ENCODE measurements at places on chromosomes 7 and 10.

- no peaks in the 10 kb centered on the region for H3K36me3 ChIP-seq
- DNase-seq = no peak
- no peak overlapping the region for H3K27ac ChIP-seq
- no peaks in the 10 kb centered on the region for H3K27me3 ChIP-seq
- no peak overlapping the region for H3K4me3 ChIP-seq
These were observed 107.3 kb upstream of the SGCE start for GRCh38 chr7:94763268-94763667.

DNA sequence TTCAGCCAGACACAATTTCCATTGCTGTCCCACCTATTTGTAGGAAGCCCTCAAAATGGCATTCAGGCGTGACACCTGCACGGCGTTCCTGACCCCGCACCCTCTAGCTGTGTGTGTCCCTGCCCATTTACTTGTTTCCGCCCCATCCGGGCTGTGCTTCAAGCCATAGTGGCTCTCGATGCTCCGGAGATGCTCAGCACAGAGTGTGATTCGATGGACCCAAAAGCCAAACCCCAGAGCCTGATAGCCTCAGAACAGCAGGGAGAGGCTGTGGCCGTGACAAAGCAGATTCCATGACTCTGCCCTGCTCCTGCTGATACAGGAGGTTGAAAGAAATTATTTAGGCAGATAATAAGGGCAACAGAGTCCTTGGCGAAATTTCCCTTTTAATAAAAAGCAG is 13.4 kb downstream of the BUD31 start:
- no peaks in the 10 kb centered on the region for H3K27me3 ChIP-seq
- H3K4me1 ChIP-seq = no peaks in the 10 kb centered on the region
- DNase-seq = no peak

DNA sequence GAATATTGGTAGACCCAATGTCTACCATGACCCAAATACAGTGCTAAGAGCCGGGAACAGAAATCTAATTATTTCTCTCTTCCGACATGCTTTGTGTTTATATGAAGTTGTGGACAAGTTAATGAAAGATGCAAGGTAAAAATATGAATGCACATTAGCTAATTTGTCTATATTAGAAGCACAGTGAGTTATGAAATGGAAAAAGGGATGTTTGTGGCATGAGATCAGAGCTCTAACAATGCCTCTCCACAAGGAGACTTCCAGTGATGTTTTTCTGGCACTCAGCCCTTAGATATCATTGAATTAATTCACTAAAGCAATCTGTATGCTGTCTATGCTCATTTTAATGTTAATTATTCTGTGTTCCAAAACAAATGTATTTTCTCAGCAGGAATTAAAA is 897.2 kb downstream of the CNTNAP2 start:
- H3K27me3 ChIP-seq = no peaks in the 10 kb centered on the region
- H3K36me3 ChIP-seq = no peaks in the 10 kb centered on the region
- H3K4me1 ChIP-seq = no peaks in the 10 kb centered on the region

DNA sequence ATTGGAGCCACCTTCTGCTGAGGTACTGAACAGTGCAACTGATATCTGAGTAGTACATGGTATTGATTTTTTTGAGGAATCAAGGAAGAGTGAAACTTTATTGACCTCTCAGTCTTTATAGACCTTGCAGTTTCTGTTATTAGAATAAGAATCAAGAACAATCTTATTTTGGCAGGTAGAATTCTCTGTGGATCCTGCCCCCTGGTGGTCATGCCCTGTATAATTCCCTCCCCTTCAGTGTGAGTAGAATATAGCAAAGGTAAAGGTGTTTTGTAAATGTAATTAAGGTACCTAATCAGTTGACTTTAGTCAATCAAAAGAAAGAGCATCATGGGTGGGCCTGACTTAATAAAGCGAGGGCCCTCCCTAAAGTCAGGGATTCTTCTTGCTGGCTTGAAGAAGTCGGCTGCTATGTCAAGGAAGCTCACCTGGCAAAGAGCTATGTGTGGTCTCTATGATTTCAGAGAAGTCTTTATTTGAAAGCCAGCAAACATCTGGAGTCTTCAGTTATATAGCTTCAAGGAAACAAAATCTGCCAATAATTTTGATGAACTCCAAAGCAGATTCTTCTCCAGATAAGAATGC is 142.8 kb downstream of the LSM5 start:
- H3K4me1 ChIP-seq = peaks cover 3% of the 10 kb centered on the region
- H3K27me3 ChIP-seq = no peaks in the 10 kb centered on the region
- no peaks in the 10 kb centered on the region for H3K36me3 ChIP-seq
- no peak overlapping the region for H3K27ac ChIP-seq
- no peak overlapping the region for H3K4me3 ChIP-seq

DNA sequence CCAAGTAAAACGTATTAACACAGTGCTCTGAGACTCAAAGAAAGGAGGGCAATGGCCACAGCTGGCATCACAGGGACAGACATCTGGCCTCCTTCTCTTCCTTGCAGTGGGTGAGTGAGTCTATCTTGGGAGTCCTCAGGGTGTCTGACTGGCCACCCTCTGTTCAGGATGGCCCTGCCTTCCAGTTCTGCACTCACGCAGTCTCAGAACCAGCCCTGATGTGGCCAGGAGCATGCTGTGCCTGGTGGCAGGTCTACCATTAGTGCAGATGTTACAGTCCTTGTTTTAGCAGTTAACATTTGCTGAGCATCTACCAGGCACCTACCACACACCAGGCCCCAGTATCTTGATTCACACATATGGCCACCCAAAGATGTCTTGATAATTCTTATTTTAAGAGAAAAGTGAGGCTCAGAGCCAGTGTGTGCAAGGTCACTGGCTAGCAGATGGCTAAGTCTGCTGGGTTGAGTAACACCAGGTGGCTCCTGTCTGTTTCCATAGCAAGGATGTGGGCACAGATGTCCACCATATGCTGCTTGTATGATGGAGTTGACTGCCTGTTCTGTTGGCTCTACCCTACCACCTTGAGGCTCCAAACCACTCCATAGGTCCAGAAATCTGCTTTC is 23.2 kb upstream of the ARHGAP22 start:
- no peaks in the 10 kb centered on the region for H3K36me3 ChIP-seq
- H3K27ac ChIP-seq = no peak overlapping the region
- no peak for DNase-seq
- no peaks in the 10 kb centered on the region for H3K4me1 ChIP-seq

DNA sequence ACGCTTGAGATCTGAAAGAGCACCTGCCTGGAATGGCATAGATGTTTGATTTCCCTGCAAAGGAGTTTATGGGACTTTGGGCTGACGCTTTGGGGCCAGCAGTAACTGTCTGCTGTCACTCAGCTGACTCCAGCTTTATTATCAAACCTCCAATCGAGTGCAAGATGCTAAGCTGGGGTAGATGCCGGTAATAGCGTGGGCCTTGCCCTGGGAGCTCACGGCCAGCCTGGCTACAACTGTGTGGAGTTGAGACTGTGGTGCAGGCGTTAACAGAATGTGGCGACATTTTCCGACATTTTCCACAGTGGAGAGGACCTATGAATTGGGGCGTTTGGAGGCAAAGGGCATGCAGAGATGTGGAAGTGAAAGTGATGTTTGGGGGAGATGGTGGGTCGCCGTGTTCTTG is 1.3 kb downstream of the CHST12 start:
- no peaks in the 10 kb centered on the region for H3K36me3 ChIP-seq
- H3K27ac ChIP-seq = no peak overlapping the region
- H3K4me3 ChIP-seq = no peak overlapping the region
- DNase-seq = no peak
- no peaks in the 10 kb centered on the region for H3K27me3 ChIP-seq
- peaks cover 13% of the 10 kb centered on the region for H3K4me1 ChIP-seq

DNA sequence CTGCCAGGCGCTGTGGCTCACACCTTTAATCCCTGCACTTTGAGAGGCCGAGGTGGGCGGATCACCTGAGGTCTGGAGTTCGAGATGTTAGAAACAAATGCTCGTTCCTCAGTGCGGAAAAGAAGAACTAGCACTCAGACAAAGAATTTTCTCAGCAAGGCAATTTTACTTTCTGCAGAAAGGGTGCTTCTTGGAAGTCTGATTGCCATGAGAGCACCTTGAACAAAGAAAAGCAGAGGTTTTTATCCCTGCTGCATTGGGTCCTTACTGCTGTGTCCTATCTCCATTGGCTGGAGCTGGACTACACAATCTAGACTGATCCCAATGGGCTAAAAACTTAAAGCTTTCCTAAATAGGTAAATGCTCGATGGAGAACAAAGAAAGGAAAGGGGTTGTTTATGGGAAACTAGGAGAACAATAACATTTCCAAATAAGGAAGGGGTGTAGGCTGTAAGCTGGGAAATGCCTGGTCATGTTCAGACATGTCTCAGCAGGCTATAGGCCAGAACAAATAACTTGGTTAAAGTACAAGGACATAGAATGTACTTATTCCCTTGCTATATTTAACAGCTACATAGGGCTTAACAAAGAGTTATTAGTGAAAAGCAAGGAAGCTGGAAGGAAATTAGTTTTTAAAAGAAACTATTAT is 26.1 kb upstream of the ACTR3B start:
- no peak overlapping the region for H3K4me3 ChIP-seq
- H3K27ac ChIP-seq = no peak overlapping the region
- no peak for DNase-seq
- no peaks in the 10 kb centered on the region for H3K4me1 ChIP-seq
- H3K36me3 ChIP-seq = no peaks in the 10 kb centered on the region

DNA sequence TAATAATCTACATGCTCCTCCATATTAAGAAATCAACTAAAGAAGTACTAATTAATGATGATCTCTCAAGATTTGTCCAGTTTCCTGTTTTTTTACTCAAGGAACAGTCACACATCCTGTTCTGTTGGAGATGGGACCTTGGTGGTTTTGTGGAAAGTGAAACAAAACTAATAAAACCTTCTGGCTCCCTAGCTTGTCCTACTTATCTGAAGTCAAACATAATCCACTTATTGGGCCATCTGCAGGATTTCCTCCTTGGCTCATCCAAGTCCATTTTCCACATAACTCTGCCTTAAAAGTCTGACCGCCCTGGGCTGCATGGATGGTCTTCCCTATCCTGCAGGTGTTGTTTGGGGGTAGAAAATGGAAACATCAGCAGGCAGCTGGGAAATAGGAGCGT is 39.4 kb upstream of the TARP start:
- DNase-seq = no peak
- no peaks in the 10 kb centered on the region for H3K27me3 ChIP-seq
- no peak overlapping the region for H3K27ac ChIP-seq
- H3K4me1 ChIP-seq = no peaks in the 10 kb centered on the region
- no peaks in the 10 kb centered on the region for H3K36me3 ChIP-seq

- peak; percentile 5 for DNase-seq
- H3K4me3 ChIP-seq = no peak overlapping the region
- H3K36me3 ChIP-seq = no peaks in the 10 kb centered on the region
- no peak overlapping the region for H3K27ac ChIP-seq
These were observed 40.1 kb downstream of the KCNH2 start for GRCh38 chr7:150937848-150938561.

- H3K4me1 ChIP-seq = no peaks in the 10 kb centered on the region
- no peak overlapping the region for H3K27ac ChIP-seq
- H3K27me3 ChIP-seq = no peaks in the 10 kb centered on the region
- no peaks in the 10 kb centered on the region for H3K36me3 ChIP-seq
- no peak overlapping the region for H3K4me3 ChIP-seq
These were observed 269.7 kb upstream of the PHF14 start for GRCh38 chr7:10703981-10704380.

DNA sequence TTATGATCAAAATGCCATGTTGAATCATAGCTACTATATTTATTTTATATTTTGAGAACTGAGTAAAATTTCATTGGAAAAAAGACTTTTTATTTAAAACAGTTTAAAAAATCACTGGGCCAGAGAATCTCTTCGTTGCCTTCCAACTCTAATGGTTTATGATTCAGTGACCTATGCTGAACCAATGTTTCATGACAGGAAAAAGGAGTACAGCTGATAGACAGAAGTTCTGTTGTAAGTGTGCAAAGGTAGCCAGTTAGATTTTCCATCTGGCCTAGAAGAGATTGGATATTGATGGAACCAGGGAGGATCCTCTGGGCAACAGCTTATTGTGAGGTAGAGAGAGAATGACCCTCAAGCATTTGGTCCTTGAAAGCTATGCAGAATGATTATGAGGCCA is 745.8 kb downstream of the SUGCT start:
- DNase-seq = no peak
- no peak overlapping the region for H3K27ac ChIP-seq
- H3K4me1 ChIP-seq = no peaks in the 10 kb centered on the region
- H3K27me3 ChIP-seq = no peaks in the 10 kb centered on the region
- no peaks in the 10 kb centered on the region for H3K36me3 ChIP-seq

- H3K27ac ChIP-seq = no peak overlapping the region
- H3K4me1 ChIP-seq = no peaks in the 10 kb centered on the region
- H3K4me3 ChIP-seq = no peak overlapping the region
- H3K27me3 ChIP-seq = no peaks in the 10 kb centered on the region
- DNase-seq = no peak
These were observed 30.9 kb downstream of the NACAD start for GRCh38 chr7:45057878-45058277.

GRCh38 chr7:123539871-123540270 is 5.5 kb upstream of the IQUB start:
- H3K27ac ChIP-seq = no peak overlapping the region
- H3K4me3 ChIP-seq = no peak overlapping the region
- no peaks in the 10 kb centered on the region for H3K27me3 ChIP-seq
- no peaks in the 10 kb centered on the region for H3K36me3 ChIP-seq
- DNase-seq = no peak

GRCh38 chr7:88666626-88667025 is 92.9 kb upstream of the ZNF804B start:
- peaks cover 2% of the 10 kb centered on the region for H3K4me1 ChIP-seq
- no peak for DNase-seq
- H3K4me3 ChIP-seq = no peak overlapping the region
- no peaks in the 10 kb centered on the region for H3K27me3 ChIP-seq
- no peaks in the 10 kb centered on the region for H3K36me3 ChIP-seq
- no peak overlapping the region for H3K27ac ChIP-seq

- H3K36me3 ChIP-seq = no peaks in the 10 kb centered on the region
- H3K27ac ChIP-seq = no peak overlapping the region
- H3K27me3 ChIP-seq = no peaks in the 10 kb centered on the region
- no peaks in the 10 kb centered on the region for H3K4me1 ChIP-seq
- no peak for DNase-seq
- no peak overlapping the region for H3K4me3 ChIP-seq
These were observed 14.9 kb upstream of the MXI1 start for GRCh38 chr10:110192552-110192951.

- H3K4me3 ChIP-seq = no peak overlapping the region
- H3K27ac ChIP-seq = no peak overlapping the region
- DNase-seq = no peak
- no peaks in the 10 kb centered on the region for H3K36me3 ChIP-seq
These were observed 64.1 kb downstream of the CAV1 start for GRCh38 chr7:116588641-116589594.

DNA sequence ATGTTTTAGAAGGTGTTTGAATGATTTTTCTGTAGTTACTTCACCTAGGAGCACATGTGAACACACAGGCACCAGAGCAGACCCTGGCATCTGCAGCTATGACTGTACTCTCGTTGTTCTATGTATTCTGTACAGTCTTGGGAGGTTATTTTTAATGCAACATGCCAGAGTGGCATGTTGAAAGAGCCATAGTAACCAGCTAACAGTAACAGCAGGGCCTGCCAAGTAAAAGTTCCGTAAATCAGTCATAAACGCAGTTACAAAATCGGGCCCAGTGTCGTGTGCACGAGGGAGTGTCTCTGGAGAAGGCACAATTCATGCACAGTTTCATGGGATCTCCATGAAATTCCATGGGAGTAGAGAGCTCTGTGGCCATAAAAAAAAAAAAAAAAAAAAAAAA is 108.3 kb upstream of the CDK6 start:
- no peaks in the 10 kb centered on the region for H3K27me3 ChIP-seq
- H3K27ac ChIP-seq = no peak overlapping the region
- H3K4me3 ChIP-seq = no peak overlapping the region
- no peaks in the 10 kb centered on the region for H3K36me3 ChIP-seq

All from trophoblast cell (in vitro differentiated cells and primary cell).